ENCODE measurements at places on chromosomes 6 and 20.
A peak's percentile ranks its signal among the peaks of the same experiment; 100 is the strongest.

DNA sequence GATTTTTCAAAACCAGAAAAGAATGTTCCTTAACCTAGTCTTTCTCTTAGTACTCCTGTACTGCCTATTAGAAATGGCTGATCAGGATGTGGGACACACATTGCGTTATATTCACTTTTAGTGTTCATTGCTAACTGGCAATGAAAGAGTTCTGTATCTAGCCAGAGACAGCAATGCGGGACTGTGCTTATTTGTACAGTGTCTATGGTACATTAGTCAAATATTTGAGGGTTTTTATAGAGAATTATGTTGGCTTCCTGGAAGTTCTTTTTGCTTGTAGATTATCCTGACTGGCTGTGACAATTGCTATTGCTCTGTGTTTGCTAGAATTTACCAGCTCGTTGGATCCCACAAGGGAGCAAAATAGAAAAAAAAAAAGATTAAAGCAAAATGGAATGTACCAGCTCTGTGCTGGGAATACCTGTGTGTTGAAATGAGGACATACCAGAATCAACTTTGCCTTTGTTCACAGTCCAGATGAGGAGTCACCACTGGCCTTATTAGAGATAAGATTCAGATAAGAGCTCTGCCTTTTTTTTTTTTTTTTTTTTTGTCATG is 22.4 kb upstream of the IFNGR1 start:
- DNase-seq: no peak

- DNase-seq: no peak
These were observed 75.6 kb upstream of the SLC22A23 start for GRCh38 chr6:3532296-3532916.

DNA sequence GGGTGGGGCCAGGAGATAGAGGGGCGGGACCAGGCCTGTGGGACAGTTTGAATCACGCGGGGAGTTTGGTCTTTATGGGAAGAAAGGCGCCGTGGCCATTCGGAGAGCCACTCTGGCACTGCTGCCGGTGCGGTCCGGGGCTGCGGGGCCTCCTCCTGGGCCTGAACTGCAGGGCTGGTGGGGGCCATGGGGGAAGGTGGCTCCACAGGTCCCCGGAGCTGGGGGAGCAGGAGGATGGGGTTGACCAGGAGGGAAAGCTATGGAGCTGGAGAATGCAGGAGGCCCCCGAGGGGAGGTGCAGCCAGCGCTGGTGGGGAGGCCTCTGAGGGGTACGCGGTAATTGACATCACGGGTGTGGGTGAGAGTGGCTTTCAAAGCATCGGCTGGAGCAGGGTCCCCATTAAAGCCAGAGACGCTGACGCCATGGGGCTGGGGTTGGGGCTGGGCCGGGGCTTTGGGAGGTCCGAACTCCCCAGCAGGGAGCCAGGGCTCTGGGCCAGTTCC is 1.8 kb upstream of the BHLHE23 start:
- DNase-seq: no peak

- DNase-seq: no peak
These were observed 24.2 kb downstream of the MDGA1 start for GRCh38 chr6:37673436-37673835.

DNA sequence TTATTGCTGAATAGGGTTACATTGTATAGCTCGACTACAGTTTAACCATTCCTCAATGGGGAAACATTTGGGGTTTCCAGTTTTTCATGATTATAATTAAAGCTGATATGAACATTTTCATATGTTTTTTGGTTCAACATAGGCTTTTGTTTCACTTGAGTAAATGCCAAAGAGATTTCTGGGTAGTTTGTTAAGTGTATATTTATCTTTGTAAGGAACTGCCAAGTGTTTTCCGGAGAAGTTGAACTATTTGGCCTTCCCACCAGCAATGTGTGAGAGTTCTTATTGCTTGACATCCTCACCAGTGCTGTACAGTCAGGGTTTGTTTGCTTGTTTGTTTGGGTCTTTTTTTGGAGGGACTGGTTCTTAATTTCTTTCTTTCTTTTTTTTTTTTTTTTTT is 83.7 kb upstream of the RALY start:
- no peak for DNase-seq

- DNase-seq: no peak
These were observed 91.5 kb downstream of the EPHA7 start for GRCh38 chr6:93327857-93328256.

DNA sequence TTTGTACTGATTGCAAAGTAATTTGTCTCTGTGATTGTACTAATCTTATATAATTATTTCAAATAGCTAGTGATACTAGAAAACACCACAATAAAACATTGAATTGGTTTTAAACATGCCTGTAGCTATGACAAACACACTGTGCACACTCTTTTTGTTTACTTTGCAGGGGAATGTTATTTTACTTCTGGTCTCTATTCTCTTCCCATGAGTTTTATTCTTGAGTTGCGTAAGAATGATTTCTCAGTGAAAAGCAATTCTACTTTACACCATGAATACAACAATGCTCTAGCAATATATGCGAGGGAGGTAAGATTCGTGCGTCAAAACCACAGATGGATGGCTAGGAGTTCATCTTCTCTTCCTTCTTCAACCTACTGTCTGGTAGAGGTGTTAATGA is 68.4 kb upstream of the PHACTR1 start:
- DNase-seq: no peak

GRCh38 chr6:26494117-26494516 is 6.0 kb upstream of the BTN1A1 start:
- no peak for DNase-seq

DNA sequence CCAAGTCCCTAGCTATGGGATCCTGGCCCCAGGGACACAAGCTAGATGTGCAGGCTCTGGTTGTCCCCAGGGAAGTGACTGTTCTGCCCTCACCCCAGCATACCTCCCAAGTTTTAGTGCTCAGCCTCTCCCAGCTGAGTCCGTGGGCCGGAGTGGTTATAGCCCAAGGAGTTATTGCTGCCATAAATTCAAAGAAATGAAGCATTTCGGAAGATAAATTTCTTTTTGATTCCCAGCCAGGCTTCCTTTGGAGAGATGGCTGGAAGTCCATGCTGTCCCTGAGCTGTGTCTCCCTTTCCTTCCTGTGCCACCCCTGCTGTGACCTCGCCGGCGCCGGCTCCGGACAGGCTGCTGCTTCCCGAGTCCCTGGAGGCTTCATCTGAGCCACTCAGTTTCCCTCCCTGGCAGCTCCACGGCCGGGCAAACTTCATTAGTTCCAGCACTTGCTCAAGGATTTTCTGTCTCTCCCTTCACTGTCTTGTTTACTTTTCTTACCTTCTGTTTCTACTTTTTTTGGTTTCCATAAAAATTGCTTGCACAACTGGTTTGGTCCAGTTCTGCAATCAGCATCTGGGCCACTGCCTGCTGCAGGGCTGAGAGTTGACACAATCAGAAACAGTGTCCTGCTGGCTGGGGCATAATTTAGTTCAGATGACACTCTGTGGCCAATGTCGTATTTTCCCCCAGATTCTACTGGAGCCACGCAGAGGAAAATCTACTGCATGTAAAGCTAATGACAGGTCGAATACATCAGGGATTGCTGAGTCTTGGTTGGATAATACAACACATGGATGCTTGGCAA is 225.5 kb downstream of the SYNDIG1 start:
- no peak for DNase-seq

- DNase-seq: no peak
These were observed 109.5 kb upstream of the NFATC2 start for GRCh38 chr20:51651921-51652549.

DNA sequence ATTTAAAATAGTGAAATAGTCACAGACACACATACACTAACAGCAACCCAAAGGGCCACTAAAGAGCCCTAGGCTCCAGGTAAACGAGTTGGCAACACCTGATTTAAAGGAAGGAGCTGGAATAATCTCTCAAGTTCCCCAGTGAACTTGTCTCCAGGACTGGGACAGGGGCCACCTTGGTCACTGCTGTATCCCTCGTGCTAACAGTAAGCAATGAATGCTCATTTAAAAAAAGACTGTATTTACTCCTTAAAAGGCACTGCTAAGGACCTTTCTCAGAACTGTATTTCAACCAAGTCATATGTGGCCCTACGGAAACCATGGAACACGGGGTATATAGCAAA is 1.3 kb downstream of the DIDO1 start:
- no peak for DNase-seq

- no peak for DNase-seq
These were observed 8.0 kb upstream of the NPBWR2 start for GRCh38 chr20:64115171-64115911.

DNA sequence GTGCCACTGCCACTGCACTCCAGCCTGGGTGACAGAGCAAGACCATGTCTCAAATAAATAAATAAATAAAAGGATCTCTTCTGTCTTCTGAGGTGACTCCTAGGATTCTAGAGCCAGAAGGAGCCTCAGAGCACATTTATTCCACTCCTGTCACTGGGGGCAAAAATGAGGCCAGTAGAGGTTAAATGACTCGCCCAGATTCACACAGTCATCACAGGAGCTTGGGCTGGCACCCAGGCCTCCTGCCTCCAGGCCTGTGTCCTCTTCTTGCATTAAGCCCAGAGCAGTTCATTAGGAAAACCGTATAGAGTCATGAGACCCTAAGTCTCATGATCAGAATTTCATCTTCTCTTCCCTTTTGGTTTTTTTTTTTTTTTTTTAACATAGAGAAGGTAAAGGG is 243.3 kb downstream of the NRN1 start:
- DNase-seq: peak; percentile 23

- DNase-seq: no peak
These were observed 9.0 kb downstream of the TAP2 start for GRCh38 chr6:32829495-32829894.

DNA sequence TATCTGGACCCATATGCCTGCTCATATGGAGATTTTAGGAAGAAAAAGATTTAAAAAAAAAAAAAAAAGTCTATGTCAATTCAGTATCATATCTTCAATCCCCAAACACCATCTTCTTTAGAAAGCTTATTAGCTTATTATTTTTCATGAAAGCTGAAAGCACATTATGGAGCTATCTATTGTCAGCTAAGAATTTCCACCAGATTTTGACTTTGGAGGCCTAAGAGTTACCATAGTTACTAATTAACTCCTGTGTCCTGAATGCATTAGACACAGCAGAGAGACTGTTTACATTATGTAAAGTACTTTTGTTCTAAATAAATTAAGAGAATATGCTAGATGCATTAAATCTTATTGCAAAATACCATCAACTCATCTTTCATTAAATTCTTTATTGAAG is 255.5 kb upstream of the NRSN1 start:
- no peak for DNase-seq

DNA sequence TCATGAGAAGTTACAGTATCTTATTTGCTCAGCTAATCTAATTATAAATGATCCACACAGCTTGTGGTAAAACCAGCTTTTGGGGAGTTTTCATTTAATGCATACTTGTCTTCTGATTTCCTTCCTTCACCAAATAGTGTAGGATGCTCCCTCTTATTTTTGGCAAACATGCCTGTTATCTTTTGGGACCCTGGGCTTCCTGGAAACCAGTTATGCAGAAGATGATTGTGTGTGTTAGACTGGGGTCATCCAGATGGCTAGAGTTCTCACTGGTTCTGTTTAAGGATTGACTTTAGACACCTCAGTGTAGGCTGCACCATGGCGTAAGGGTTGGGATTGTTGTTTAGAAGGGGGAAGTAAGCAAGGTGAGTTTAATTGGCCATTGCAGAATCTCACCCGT is 61.3 kb downstream of the PTPN1 start:
- DNase-seq: no peak

GRCh38 chr6:107539409-107539808 is 49.5 kb downstream of the SOBP start:
- no peak for DNase-seq

GRCh38 chr20:57667924-57668782 is 41.7 kb downstream of the PMEPA1 start:
- DNase-seq: no peak

DNA sequence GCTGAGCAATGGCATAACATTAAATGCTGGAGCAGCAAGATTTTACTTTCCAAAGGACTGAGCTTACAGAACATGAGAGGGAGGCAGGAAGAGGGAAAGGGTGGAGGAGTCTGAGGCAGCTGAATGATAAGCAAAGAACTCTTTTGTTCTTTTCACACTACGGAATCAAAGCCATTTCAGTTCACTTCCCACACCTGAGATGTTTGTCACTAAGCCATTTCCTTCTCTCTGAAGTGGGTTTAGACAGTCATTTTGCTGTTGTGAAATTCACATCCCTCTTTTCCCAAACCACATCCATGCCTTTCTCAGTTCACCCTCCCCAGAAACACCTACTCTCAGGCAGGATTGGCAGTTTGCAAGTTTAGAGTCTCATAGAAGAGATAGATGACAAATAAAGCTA is 267.9 kb downstream of the ADGRG6 start:
- DNase-seq: no peak

Measured in inflammatory macrophage treated with lipopolysaccharide for 4 hours (primary cell).